RWPE1 (cell line): ENCODE measurements at places on chromosomes 7 and 10.
A peak's percentile ranks its signal among the peaks of the same experiment; 100 is the strongest.

GRCh38 chr7:86222806-86223205 lies 420.9 kb upstream of the GRM3 start:
- no peak for DNase-seq

DNA sequence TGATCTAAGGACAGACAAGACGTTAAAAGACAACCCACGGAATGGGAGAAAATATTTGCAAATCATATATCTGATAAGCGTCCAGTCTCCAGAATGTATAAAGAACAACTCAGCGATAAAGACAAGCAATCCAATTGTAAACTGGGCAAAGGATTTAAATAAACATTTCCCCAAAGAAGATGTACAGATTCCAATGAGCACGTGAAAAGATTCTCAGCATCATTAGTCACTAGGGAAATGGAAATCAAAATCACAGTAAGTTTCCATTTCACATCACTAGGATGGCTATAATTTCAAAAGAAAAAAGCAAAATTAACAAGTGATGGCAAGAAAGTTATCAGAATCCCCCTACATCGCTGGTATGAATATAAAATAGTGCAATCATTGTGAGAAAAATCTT lies 316.1 kb downstream of the SFMBT2 start:
- no peak for DNase-seq

DNA sequence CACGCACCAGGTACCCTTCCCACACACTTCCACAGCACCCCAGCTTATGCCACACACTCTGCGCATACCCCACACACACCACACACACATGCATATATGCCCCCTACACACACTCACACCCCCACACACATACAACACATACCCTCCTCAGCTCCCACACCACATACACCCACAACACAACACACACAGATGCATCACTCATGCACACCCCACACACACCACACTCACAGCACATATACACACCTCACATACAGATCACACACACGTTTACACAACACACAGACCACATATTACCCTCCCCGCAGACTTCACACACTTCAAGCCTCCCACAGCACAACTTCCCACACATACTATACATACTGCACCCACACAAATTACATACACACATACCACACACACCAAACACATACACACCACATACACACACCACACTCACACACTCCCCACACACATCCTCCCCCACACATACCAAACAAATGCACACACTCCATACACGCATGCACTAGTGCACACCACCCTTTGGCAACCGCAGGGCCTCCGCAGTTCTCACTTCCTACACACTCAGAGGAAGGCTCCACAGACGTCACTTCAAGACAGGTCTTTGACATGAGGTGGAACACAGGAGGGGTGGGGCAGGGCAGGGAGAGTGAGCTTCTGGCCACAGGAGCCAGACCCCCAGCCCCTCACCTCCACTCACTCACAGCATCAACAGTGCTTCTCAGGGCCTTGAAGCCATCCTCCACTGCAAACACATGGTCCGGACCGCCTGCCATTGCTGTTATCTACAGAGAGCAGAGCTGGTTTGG lies 18.5 kb upstream of the ANTXRL start:
- DNase-seq = no peak

GRCh38 chr7:19249281-19249680 lies 104.1 kb upstream of the FERD3L start:
- no peak for DNase-seq

DNA sequence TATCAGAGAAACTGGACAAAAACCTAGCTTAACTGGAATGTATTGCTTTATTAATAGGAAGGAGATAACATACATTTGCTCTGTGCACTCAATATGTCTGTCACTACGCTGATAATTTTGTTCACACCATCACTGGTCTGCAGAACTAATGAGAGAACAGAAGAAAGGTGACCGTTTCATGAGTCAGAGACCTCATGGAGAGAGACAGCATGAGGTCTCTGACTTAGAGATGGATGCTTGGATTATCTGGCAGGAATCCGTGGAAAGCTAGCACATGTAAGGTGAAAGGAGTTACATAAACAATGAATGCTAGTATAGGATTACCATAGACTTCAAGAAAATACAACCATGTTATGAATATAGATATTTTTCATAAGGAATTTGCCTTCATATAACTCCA lies 947.3 kb downstream of the IPMK start:
- DNase-seq = no peak

DNA sequence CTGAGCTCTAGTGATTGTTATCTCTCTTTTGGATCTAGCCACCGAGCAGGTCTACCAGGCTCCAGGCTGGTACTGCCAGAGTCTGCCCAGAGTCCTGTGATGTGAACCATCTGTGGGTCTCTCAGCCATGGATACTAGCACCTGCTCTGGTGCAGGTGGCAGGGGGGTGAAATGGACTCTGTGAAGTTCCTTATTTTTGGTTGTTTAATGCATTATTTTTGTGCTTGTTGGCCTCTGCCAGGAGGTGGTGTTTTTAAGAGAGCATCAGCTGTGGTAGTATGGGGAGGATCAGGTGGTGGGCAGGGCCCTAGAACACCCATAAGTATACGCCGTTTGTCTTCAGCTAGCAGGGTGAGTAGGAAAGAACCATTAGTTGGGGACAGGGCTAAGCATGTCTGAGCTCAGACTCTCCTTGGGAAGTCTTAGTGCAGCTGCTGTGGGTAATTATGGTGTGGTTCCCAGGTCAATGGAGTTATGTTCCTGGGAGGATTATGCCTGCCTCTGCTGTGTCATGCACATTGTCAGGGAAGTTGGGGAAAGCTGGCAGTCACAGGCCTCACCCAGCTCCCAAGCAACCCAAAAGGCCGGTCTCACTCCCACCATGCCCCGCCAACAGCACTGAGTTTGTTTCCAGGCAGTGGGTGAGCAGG lies 81.8 kb downstream of the NPSR1 start:
- no peak for DNase-seq

DNA sequence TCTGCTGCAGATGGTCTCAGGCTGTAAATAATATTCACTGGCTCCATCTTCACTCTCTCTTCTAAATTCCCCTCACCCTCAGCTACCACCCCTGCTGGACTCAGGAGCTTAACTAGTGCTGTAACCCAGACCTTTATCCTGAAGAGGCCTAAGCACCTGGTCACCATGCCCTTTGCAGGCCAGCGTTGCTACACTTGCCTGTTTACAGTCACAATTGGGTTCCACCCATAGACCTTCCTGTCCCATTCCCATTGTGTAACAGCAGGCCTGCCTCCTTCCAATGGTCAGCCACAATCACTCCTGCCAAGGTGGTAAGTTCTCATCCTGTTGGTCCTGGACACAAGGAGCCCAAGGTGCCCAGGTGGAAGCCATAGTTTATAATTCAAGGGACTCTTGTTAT lies 85.9 kb upstream of the IFRD1 start:
- no peak for DNase-seq

DNA sequence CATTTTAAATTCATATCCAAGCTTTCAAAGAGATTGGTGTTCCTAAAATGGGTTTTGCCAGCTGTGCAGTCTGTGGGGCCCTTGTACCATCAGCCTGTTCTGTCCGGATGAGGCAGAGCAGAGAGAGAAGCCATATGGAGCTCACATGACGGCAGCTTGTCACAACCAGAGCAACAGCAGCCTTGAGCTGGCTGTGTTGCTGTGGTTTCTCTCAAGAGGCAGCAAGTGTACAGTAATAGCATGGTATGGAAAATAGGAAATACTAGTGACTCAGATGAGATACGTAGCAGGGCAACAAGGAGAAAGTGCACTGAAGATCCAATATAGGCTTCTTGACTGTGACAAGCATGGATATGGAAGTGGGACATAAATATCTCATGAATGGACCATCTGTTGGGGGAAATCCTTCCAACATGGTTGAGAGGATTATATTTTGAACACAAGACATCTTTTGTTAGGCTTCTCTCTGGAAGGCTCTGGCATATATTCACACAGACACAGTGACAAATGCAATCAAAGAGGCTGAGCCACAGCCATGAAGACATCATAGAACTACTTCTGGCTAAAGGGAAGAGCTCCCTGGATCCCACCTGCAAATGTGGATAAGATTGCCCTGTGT lies 251.0 kb upstream of the TAC1 start:
- no peak for DNase-seq

GRCh38 chr10:61448841-61449600 lies 4.2 kb downstream of the TMEM26 start:
- no peak for DNase-seq

GRCh38 chr7:30713392-30713791 lies 31.1 kb upstream of the CRHR2 start:
- peak; percentile 31 for DNase-seq

GRCh38 chr10:120962756-120963593 lies 111.8 kb downstream of the WDR11 start:
- DNase-seq = peak; percentile 53

GRCh38 chr10:133235932-133236331 lies 1.7 kb upstream of the VENTX start:
- DNase-seq = no peak

DNA sequence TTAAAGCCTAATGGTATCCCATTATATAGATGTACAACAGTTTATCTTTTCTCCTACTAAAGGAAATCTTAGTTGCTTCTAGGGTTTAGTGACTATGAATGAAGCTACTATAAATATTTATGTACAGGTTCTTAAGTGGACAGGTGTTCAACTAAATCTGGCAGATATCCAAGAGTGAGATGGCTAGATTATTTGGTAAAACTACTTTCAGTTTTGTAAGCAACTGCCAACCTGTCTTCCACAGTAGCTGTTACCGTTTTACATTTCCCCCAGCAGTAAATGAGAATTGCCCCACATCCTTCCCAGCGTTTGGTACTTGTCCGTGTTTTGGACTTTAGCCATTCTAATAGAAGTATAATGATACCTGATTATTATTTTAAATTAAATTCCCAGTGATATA lies 144.9 kb upstream of the MAGI2 start:
- no peak for DNase-seq

GRCh38 chr7:27946351-27946750 lies 206.4 kb downstream of the TAX1BP1 start:
- no peak for DNase-seq

DNA sequence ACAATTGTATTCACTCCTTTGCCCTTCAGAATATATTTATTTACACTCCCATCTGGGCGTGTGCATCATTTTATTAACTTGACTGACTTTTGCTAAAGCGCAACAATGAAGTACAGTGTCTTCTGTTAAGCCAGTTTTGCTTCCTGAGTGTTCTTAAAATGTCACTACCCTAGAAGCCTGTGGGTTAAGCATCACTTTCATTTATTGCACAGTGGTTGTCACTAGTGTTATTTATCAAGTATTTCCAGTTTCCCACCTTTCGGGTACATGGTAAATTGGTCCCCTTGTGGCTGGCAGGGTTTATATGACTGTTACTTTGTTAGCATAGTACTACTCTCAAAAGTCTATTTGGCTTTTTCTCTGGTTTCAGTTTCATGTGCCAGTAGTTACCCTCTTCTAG lies 3.3 kb downstream of the HILPDA start:
- DNase-seq = no peak
